CD8-positive, alpha-beta T cell (primary cell): ENCODE measurements at places on chromosomes 4 and X.

DNA sequence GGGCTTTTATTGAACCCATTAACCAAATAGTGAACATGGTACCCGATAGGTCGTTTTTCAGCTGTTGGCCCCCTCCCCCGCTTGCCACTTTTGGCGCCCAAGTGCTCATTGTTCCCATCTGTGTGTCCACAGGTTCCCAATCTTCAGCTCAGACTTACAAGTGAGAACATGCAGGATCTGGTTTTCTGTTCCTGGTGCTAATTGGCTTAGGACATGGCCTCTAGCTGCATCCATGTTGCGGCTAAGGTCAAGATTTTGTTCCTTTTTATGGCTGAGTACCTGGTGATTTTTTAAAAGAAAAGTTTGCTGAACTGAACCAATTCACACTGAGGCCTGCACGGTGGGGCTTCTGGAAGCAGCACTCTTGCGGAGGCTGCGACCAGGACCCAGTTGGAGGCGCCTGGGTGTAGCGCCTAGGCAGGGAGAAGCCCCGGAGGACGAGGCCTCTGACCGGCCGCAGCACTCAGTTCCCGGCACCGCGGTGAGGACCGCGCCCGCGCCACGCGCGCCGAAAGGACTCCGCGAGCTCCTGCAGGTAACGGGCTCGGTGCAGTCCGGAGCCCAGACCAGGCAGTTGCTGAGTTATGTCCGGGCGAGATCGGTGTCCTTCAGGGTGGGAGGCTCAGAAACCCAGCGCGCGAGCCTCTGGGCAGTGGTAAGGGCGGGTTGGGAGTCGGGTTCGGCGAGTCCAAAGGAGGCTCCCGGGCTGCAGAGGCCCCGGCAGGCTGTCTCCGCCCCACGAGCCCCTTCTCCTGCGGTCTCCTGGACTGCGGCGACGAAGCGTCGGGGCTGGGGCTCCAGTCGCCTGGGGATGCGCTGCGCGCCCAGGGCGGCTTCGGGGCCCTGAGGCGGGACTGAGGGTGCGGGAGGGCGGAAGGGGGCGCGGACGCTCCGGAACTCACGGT lies 15.8 kb upstream of the SLC25A4 start:
- no peak for DNase-seq

GRCh38 chr4:158622251-158622650 lies 49.4 kb downstream of the C4orf46 start:
- DNase-seq = no peak

- DNase-seq = no peak
These were observed 22.9 kb downstream of the SHISA3 start for GRCh38 chr4:42420140-42420539.

GRCh38 chr4:120843849-120844527 lies 78.5 kb downstream of the PRDM5 start:
- no peak for DNase-seq

DNA sequence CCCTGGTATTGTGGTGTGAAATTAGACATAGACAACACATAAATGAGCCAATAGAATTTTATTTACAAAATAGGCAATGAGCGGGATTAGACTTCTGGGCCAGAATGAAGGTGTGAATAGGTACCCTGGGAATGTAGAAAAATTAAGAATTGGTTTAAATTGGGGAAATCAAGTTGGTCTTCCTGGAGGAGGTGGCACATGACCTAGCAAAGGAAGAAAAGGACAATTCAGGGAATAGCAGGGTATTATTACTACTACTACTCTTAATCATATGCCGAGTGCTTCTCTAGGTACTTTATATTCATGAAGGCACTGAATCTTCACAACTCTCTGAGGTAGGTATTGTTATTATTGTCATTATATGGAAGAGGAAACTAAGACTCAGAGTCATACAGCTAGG lies 202.1 kb downstream of the LHFPL1 start:
- no peak for DNase-seq

GRCh38 chr4:107215222-107215621 lies 179.1 kb upstream of the DKK2 start:
- no peak for DNase-seq

- DNase-seq = no peak
These were observed 162.1 kb downstream of the SMIM20 start for GRCh38 chr4:26076000-26076587.

GRCh38 chrX:153766871-153767673 lies 3.0 kb downstream of the PLXNB3 start:
- no peak for DNase-seq

DNA sequence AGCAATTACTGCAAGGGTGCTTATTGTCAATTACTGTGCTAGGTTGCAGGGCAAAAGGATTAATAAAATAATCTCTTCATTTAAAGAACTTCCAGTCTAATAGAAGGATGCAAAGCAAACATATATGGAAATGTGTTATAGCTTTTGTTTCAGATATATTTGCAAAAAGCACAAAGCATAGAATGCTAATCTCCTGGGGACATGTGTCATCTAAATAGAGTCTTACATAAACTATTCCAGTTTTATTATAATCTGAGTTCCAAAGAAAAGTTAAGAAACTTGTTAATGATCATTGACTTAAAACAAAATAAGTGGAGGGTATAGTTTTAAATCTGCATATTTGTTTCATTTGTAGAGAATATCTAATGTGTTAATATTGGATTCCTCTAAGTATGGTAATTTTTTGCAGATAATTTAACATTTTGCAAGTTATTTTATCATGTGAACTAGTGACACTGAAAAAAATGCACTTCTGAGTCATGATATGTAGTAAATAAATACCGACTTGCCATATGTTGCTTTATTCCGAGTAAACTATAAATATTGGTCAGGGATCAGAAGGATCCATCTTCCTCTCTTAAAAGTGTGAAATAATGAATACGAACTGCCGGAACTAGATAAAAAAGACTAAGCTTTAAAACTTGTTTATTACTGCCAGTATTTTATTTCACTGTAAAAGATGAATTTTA lies 231.9 kb upstream of the FAT4 start:
- no peak for DNase-seq

DNA sequence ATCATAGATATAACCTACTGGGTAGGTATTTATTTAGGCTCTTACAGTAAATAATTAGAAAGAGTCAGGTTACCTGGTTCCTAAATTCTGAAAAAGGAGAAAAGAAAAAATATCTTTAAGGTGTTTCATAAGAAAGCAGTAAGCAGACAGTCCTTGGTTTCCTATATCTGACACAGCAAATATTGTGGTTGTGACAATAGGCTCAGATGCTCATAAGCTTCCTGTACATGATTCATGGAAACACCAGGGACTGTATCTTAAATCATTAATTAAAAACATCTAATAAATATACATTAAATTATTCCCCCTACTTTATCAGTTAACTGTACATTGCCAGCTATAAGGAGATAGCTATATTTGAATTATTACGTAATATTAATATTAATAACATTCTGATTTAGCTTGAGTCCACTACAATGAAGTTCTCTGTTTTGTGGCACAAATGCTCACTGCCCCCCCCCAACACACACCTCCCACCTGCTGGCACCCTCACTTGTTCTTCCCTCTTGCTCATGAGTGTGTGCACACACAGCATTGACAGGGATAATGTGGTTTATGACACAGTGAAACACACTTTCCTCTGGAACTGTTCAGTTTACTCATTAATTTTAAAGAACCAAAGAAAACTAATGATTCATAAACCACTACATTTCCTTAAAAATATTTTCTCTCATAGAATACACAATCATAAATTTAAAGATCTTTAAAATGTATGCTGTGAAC lies 187.4 kb downstream of the NR3C2 start:
- DNase-seq = no peak

- no peak for DNase-seq
These were observed 52.8 kb upstream of the CCDC149 start for GRCh38 chr4:24965627-24966026.

DNA sequence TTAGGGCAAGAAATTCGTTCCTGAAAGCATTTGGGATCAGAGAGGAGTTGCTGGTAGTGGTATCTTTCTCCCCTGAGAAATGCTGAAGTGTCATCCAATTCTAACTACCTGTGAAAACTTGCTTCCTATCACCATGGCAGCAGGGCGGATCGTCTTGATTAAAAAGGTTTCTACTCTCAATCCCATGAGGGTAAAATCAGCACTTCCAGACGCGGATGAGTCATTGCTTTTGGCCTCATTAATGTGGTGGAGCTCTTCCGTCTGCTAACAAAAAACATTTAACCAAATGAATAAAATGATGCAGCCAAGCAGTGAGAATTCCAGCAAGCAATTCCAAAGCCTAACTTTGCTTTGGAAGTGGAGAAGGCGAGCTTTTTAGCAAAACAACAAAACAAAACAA lies 325.6 kb downstream of the CAMK2D start:
- no peak for DNase-seq

DNA sequence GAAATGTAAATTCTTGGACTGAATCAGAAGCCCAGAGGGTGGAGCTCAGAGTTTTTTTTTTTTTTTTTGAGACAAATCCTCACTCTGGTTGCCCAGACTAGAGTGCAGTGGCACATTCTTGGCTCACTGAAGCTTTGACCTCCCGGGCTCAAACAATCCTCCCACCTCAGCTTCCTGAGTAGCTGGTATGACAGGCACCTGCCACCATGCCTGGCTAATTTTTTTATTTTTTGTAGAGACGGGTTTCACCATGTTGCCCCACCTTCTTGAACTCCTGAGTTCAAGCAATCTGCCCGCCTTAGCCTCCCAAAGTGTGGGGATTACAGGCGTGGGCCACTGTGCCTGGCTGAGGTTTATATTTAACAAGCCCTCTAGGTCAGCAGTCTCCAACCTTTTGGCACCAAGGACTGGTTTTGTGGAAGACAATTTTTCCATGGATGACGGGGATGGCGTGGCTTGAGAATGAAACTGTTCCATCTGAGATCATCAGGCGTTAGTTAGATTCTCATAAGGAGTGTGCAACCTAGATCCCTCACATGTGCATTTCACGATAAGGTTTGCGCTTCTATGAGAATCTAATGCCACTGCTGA lies 76.7 kb downstream of the FHIP1A start:
- DNase-seq = no peak

- DNase-seq = no peak
These were observed 128.9 kb upstream of the LIMCH1 start for GRCh38 chr4:41408859-41409593.

DNA sequence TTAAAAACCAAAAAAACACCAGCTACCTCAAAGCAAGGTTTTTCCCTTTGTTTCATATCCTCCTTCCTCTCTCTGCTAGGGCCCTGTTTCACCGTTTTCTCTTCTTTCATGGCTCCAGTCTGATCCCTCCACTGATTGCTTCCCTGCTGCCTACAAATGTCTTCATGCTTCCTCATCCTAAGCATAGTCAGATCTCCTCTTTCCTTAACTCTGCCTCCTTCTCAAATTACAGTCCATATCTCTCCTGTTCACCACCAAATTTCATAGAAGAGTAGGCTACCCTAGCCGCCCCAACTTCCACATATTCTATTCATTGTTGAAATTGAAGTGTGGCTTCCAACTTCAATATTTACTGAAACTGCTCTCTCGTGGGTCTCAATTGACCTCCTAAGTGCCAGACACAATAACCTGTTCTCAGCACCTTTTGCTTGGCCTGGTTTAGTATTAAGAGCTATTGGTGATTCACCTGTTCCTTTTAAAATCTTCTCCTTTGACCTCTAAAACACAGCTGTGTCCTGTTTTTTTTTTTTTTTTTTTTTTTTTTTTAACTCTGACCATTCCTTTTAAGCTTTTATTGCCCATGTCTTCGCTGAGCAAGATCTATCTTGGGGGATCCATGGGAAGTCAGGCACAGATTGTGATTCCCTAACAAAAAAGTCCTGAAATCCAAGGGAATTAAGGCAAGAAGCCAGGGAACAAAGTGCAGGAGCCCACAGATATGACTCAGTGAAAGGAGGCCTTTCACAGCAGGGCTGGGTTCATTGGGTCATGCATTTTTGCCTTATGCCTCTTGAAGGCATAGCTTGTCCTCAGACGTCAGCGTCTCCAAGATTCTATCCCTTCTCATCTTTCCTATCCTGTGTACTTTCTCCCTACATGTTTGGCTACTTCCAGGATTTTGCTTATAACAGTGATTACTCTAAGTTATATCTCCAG lies 85.4 kb downstream of the RPS3A start:
- DNase-seq = no peak

- no peak for DNase-seq
These were observed 41.1 kb upstream of the IBSP start for GRCh38 chr4:87758270-87758669.

GRCh38 chrX:6184900-6185515 lies 43.7 kb downstream of the NLGN4X start:
- DNase-seq = no peak

- no peak for DNase-seq
These were observed 168.2 kb upstream of the PPP3CA start for GRCh38 chr4:101515566-101515965.
